Left colon (tissue), 2 donors: ENCODE measurements at places on chromosomes 7 and 10. TPM values are rescaled to one million over a fixed set of nuclear protein-coding genes. Genes with fewer than 3 reads are reported as not detected.

GCK gene
- total RNA-seq, result 0.22 TPM

BTBD16 gene
- 0.14 TPM for total RNA-seq

FEZF1 gene
- not detected for total RNA-seq

ERV3-1 gene
- total RNA-seq, result 7.4 TPM

FAM171A1 gene
- 53.5 TPM for total RNA-seq

ELAPOR2 gene
- total RNA-seq, result 12.7 TPM

CLRN3 gene
- total RNA-seq, result 155 TPM

ARID5B gene
- 20.0 TPM for total RNA-seq

IL15RA gene
- 15.4 TPM for total RNA-seq

GPR26 gene
- not detected for total RNA-seq

ZMIZ1 gene
- total RNA-seq, result 50.7 TPM

UCN3 gene
- 4.5 TPM for total RNA-seq

FAM25G gene
- 2.7 TPM for total RNA-seq

PTPN20 gene
- total RNA-seq, result 1.8 TPM

OR13A1 gene
- total RNA-seq, result not detected

NRCAM gene
- 1.1 TPM for total RNA-seq

UTF1 gene
- not detected for total RNA-seq

LRRD1 gene
- total RNA-seq, result not detected

RNF148 gene
- 0.25 TPM for total RNA-seq

SMO gene
- total RNA-seq, result 3.6 TPM

TMEM176A gene
- 118 TPM for total RNA-seq

C10orf67 gene
- not detected for total RNA-seq
